ENCODE measurements at places on chromosomes 16 and 17. TPM values are rescaled to one million over a fixed set of nuclear protein-coding genes. Genes with fewer than 3 reads are reported as not detected.

DNA sequence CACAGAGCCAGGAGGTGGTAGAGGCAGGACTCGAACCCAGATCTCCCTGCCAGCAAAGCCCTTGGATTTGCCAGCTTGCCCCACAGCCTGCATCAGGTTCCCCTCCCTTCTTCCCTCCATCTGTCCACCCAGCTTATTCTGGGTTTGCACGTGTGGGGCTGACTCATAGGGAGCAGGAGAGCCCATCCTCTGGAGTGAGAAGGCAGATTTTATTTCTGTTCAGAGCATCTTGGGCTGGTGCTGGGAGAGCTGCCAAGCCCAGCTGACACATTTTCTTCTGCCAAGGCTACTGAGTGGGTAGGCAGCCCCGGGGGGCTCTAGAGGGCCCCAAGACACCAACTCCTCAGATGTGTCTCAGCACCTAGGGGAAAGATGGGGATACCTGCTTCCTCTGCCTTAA is 106.3 kb upstream of the CRHR1 start:
- peaks cover 34% of the 10 kb centered on the region for H3K27me3 ChIP-seq
- DNase-seq = no peak
- H3K4me3 ChIP-seq = no peak overlapping the region
- H3K36me3 ChIP-seq = no peaks in the 10 kb centered on the region
- no peak overlapping the region for H3K27ac ChIP-seq
- no peaks in the 10 kb centered on the region for H3K4me1 ChIP-seq

DNA sequence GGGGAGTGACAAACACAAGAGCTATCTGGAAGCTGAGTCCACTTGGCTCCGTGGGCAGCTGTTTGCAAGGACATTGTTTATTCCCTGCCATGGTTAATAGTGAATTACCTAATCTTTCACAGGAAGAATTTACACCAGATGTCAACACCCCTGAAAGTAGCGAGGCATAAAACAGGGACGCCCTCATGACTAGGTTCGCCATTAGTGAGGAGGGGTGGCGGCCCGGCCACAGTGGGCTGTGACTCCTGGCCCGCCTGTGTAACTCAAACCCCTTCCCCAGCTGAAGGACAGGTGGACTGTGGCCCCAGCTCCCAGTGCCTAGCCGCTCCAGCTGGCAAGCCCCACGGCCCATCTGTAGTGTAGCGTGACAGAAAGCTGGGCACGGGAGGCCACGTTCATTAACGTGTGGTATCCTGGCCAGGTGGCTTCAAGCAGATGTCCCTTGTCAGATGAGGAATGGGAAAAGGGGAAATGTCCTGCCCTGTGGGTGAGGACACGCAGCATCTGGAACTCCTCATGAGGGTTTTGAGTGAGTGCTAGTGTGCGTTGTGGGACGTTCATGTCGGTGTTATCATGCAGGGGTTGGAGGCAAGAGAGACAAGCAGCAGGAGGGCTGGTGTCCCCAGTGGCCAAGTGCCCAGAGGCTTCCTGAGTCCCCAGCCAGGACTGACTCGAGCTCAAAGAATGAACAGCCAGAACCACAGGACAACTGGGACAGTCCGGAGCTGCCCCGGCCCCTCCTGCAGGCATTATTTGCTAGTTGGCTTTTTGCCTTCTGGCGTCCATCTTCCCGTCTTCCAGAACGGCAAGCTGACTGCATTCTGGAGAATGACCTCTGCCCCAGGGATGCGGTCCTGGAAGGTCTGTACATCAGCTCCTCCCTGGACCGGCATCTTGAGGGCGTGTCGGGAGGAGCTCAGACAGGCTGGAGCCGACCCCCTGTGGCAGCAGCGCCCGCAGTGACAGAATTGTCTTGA is 19.2 kb downstream of the KDM8 start:
- H3K36me3 ChIP-seq = peaks cover 5% of the 10 kb centered on the region
- no peak overlapping the region for H3K4me3 ChIP-seq

The PRM2 gene
- not detected for polyA plus RNA-seq

DNA sequence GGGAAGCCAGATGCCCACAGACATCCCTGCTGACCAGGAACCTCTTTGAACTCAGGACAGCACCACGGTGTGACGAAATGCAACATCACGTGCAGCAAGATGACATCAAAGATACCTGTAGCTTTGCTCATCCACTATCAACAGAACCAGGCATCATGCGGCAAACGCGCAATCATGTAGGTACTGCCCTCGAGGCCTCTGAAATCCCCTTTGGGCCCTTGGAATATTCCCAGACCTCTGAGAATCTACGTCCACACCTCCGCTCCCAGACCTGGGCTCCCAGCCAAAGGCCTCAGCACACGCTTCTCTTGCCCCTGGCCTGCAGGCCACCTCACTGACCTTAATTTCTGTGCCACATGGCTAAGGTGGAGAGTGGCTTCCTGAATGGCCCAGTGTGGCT is 7.3 kb downstream of the CX3CL1 start:
- H3K27me3 ChIP-seq = no peaks in the 10 kb centered on the region
- no peak for DNase-seq
- H3K36me3 ChIP-seq = peaks cover 35% of the 10 kb centered on the region
- no peak overlapping the region for H3K27ac ChIP-seq
- no peak overlapping the region for H3K4me3 ChIP-seq
- peaks cover 65% of the 10 kb centered on the region for H3K4me1 ChIP-seq

GRCh38 chr16:58197314-58198012 is 443 bp downstream of the CSNK2A2 start:
- H3K4me3 ChIP-seq = peak overlapping the region; percentile 91
- H3K36me3 ChIP-seq = peaks cover 37% of the 10 kb centered on the region
- no peak for DNase-seq
- peaks cover 22% of the 10 kb centered on the region for H3K4me1 ChIP-seq
- peak overlapping the region; percentile 14 for H3K27ac ChIP-seq
- peaks cover 2% of the 10 kb centered on the region for H3K27me3 ChIP-seq

DNA sequence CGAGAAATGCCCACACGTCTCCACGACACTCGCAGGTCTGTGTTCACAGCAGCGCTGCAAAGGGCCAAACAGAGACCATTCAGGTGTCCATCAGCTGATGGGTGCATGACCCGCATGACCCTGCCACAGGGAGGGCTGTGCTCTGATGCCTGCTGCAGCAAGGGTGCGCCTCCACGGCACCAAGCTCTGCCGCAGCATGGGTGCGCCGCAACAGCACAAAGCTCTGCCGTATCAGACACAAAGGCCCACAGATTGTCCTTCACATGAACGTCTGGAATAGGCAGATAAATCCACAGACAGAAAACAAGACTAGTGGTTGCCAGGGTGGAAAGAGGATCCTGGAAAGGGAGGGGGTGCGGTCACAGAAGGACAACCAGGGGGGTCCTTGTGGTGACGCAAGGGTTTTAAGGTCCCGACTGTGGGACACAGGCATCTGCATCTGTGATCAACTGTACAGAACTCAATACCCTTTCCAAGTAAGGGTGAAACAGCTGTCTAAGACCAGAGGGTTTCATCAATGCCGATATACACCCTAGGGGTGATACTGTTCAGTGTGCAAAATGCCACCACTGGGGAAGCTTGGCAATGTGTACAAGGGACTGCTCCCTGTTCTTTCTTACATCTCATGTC is 121.0 kb downstream of the ANKRD11 start:
- H3K4me3 ChIP-seq = no peak overlapping the region
- no peaks in the 10 kb centered on the region for H3K27me3 ChIP-seq
- no peak for DNase-seq
- no peak overlapping the region for H3K27ac ChIP-seq

The PRR35 gene
- polyA plus RNA-seq = 0.16 TPM

DNA sequence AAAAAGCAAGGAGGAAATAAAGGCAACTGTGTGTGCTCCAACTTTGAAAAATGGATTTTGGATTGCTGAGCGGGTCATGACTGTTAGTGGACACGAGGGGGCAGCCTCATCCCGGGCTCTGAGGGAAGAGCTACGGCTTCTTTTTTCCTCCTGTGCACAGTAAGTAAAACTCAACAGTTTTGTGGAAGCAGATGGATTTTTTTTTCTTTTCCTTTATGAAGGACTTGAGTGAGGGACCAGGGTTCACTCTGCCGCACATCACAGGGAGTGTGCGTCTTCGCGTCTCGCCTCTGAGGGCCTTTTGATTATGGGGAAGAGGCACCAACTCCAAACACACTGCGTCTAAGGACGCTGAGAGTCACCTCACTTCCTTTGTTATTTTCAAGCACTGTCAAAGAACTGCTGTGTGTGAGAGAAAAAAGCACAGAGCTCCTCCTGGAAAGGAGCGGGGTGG is 80.3 kb upstream of the GOT2 start:
- H3K27me3 ChIP-seq = no peaks in the 10 kb centered on the region
- no peaks in the 10 kb centered on the region for H3K36me3 ChIP-seq
- H3K4me3 ChIP-seq = no peak overlapping the region

GRCh38 chr16:53995378-53995777 is 291.2 kb downstream of the IRX3 start:
- H3K36me3 ChIP-seq = no peaks in the 10 kb centered on the region
- H3K27ac ChIP-seq = no peak overlapping the region
- peaks cover 46% of the 10 kb centered on the region for H3K4me1 ChIP-seq
- H3K27me3 ChIP-seq = no peaks in the 10 kb centered on the region
- DNase-seq = no peak
- H3K4me3 ChIP-seq = no peak overlapping the region

The RDM1 gene
- 0.14 TPM for polyA plus RNA-seq
